D721Med (cell line): ENCODE measurements at places on chromosomes 7 and 10.
A peak's percentile ranks its signal among the peaks of the same experiment; 100 is the strongest.

DNA sequence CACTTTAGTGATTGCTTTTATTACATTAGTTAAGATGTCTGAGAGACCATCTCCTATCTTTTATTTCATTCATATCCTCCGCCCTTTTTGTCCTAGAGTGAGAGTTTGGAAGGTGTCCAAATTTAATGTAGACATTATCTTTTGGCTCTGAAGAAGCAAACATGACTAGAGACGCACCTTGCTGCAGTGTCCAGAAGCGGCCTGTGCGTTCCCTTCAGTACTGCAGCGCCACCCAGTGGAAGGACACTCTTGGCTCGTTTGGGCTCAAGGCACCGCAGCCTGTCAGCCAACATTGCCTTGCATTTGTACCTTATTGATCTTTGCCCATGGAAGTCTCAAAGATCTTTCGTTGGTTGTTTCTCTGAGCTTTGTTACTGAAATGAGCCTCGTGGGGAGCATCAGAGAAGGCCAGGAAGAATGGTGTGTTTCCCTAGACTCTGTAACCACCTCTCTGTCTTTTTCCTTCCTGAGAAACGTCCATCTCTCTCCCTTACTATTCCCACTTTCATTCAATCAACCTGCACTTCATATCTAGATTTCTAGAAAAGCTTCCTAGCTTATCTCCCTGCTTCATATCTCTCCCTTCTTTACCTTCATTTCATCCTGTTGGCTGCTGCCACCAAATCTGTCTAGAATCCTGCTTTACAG, 10.4 kb upstream of the CLCN1 start:
- DNase-seq = no peak

DNA sequence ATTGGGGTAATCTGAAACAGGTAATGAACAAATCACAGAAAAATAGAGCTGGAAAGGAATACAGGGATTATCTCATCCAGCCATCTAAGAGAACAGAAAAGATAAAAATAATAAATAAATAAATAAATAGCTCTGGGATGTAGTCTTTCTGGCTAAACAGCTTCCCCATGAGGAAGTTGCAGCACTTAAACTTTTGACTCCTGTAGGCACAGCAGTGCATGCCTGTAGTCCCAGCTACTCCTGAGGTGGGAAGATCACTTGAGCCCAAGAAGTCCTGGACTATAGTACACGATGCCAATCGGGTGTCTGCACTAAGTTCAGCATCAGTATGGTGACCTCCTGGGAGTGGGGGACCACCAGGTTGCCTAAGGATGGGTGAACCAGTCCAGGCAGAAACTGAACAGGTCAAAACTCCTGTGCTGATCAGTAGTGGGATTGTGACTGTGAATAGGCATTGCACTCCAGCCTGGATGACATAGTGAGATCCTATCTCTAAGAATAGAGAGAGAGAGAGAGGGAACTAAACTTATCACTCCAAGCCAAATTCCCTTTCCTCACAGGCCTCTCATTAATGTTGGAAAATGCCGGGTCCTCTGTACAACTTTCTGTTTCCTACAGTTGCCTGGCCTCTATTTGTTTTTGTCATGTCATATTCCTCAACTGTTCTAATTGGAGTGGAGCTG, 61.7 kb upstream of the CDK13 start:
- DNase-seq = no peak

GRCh38 chr7:97145068-97145467, 27.6 kb downstream of the SDHAF3 start:
- no peak for DNase-seq

GRCh38 chr7:43652364-43652763, 69.5 kb downstream of the STK17A start:
- no peak for DNase-seq

GRCh38 chr10:48231699-48232315, 42.7 kb downstream of the FRMPD2 start:
- DNase-seq = no peak

GRCh38 chr7:27165089-27165995, at the start of gene HOXA9:
Gene HOXA9 (minus strand): TSS chr7:27165537. CDS start chr7:27165457, 80 bp downstream.
- DNase-seq = no peak

- DNase-seq = no peak
Measured at GRCh38 chr7:507623-508300, 11.9 kb downstream of the PDGFA start.

GRCh38 chr7:128928882-128929788, 8.6 kb upstream of the IRF5 start:
- DNase-seq = no peak

DNA sequence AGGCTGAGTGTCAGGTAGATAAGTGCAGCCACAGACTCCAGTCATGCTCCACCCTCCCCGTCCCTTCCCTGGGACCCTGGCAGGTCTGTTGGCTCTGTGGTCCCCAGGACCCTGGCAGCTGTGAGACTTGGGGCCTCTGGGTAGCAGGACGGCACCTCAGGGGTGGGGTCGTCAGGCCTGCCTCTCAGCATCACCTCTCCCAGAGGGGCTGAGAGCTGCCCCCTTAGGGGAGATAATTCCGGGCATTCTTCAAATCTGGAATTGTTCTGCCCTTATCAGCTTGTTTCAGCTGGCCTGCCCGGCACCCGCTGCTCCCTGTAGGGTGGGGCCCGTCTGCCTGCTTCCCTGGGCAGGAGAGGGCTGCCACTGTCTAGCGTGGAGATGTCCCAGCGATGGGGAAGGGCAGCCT, 23.3 kb downstream of the PODXL start:
- DNase-seq = peak; percentile 10

- no peak for DNase-seq
Measured at GRCh38 chr10:86871563-86872183, 85.7 kb downstream of the MMRN2 start.

DNA sequence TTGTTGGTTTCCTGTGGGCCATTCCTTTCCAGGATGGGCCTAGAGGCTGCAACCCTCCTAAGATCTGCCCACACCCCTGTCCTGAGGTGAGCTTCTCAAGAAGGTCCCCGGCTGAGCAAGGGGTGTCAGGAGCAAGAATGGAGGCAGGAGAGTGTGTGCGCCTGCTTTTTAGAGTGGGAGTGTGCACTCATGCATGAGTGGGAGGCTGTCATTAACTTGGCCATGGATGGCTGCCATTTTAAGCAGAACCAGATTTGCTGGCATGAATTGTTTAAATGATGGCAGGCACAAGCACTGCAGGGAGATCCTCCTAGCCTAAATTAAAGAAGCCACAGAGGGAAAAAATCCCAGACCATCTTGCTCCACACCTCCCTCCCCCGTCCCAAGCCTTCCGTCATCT, 2.9 kb upstream of the SGPL1 start:
- DNase-seq = no peak

GRCh38 chr10:97759158-97759887, 12.5 kb downstream of the SFRP5 start:
- DNase-seq = peak; percentile 89

- no peak for DNase-seq
Measured at GRCh38 chr7:148661471-148661870, 37.2 kb upstream of the CUL1 start.

DNA sequence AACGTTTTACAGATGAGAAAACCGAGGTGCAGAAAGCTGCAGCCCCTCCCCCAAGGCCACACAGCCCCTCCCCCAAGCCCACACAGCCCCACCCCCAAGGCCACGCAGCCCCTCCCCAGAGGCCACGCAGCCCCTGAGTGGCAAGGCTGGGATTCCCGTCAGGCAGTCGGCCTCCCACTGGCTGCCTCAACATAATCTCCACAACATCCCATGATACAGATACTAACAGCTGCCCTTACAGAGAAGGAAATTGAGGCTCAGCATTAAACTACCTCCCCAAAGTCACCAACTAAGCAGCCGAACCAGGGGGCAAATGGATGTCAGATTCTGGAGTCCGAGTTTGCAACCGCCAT, 15.9 kb downstream of the SH3PXD2A start:
- DNase-seq = no peak

- DNase-seq = no peak
Measured at GRCh38 chr10:47169581-47169980, 130.4 kb upstream of the GDF10 start.

DNA sequence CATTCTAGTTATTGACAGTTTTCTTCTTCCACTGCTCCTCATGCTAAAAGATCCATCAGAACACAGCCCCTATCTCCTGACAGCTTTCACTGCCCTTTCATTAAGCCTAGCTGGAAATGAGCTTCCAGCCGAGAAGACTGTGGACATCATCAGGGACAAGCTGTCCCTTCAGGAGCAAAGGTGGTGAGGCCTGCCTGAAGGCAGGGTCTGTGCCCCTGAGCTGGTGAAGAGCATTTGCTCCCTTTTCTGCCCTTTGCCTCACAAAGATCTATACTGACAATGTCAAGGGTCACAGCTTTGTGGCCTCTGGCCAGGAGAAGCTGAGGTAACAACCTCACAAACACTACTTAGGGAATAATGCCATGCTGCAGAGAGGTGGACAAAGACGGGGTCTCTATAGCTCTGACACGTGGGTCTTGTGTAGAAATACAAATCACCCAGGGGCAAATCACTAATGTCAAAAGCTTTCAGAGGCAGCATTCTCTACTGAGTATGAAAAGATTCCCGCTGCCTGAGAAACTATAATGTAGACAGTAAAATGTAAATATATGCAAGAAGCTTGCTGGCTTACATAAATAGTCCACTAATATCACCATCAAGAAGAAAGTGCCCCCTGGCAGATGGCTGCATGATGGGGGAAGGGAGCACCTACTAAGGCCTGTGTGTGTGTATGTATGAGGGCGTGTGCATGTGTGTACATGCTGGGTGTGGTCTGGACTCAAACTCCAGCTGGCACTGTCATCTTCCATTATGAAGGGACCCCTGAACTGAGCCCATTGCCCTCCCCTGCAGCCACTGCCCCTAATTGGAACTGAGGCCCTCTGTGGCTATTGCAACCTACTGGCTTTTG, 55.8 kb downstream of the HBP1 start:
- DNase-seq = no peak

DNA sequence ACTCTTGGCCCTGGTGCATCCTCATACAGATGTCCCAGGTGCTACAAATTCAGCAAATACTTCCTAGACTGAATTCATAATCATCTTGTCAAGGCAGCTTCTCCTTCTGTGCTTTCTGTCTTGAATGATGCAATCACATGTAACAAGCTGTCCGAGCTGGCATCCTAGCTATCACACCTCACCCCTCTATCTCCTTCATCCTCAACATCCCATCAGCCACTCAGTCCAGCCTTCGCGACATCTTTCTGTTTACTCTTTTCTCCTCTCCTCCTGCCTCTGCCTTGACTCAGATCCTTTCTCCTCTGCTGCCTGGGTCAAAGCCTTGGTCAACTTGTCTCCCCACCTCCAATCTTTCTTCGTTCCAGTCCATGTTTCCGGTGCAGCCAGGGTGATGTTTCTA, 240.4 kb upstream of the CELF2 start:
- no peak for DNase-seq

- no peak for DNase-seq
Measured at GRCh38 chr7:20482071-20482470, 133.4 kb upstream of the ABCB5 start.

GRCh38 chr10:17273403-17273802, 45.4 kb downstream of the VIM start:
- no peak for DNase-seq

DNA sequence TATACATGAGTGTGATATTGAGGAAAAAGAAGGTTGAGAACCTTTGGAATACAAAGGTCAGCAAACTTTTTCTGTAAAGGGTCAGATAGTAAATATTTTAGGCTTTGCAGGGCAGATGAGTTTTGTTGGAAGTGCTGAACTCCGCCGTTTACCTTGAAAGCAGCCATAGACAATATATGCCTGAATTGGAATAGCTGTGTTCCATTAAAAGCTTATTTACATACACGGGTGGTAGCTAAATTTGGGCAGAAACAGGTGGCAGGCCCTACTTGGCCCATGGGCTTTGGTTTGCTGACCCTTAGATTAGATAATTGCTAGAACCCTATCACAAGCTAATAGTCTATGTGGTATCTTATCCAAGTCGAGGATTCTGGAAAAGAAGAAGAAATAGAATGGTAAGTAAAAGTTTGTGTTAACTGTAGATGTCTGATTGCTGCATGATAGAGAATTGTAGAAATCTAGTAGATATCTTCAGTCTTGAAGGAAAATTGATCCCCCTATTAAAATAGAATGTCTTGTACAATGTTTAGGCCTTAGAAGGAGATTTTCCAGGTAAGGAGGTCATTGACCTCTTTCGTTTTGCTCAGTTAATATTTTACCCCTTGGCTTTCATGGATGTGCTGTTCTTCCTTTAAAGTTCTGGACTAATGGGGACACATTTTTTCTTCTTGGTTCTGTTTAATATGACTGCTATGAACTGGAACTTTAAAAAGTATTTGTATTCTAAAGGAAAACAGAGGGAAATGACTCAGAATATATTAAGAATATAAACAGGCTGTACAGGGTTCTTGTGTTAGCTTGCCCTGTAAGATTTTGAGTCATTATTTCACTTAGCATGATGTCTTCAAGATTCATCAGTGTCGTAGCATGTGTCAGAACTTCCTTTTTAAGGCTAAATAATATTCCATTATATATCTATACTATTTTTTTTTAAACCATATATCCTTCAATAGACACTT, 8.0 kb downstream of the RBM33 start:
- DNase-seq = no peak
